ENCODE measurements at places on chromosomes 16 and 17.

DNA sequence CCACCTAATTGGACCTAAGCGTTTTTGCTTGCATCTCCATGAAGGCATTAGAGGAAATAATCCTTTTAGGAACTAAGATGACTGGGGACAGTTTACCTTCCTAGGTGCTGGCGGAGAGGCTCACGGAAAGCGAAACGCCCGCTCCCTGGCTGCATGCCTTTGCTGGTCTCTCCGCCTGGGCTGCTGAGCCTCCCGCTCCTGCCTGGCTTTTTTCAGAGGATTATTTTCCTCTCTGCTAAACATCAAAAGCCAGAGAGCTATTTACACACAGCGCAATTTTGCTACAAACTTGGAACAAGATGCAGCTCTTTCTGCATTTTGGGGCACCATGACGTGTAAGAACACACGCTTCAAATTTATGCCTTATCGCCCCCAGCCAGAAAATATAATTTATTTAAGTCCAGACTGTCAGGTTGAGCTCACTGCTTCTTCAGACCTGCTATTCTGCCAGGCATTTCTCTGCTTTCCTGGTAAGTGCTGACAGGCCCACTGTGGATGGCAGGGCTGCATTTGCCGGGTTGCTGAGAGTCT, 124.4 kb downstream of the SPACA3 start:
- no peak for DNase-seq

- DNase-seq, result no peak
Observed at GRCh38 chr17:67290711-67291291, 45.8 kb upstream of the HELZ start.

DNA sequence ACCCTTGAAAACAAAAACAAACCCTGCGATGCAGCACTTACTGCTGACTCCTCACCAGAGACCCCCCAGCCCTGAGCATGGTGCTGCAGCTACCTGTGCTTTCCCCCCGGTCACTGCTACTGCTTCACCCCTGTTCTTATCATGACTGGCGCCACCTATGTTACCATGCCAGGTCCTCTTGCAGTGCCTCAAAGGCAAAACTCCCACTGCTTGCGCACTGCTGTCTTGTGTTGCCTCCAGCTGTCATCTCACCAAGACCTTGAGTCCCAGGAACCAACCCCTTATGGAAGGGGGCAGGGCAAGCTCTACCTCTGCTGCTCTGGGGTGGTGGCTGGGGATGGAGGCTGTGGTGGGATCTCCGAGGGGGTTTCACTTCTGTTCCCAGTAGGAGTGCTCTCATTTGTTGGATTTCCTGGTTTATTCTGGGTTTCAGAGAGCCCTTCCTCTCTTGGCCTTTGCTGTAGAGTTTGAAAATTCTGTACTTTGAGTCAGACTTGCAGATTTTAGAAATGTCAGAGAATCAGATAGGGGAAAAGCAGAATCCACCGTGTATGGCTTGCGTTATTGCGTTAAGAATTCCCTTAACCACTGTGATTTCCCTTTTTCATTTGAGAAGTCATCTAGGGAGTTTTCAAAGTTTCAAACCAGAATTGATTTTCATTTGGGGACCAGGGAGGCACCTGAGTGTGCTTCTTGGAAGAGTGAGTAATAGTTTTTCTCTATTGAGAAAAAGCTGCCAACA, 96.6 kb downstream of the SPECC1 start:
- DNase-seq, result no peak

GRCh38 chr17:7191571-7192270, 12.6 kb upstream of the ASGR1 start:
- DNase-seq, result no peak

DNA sequence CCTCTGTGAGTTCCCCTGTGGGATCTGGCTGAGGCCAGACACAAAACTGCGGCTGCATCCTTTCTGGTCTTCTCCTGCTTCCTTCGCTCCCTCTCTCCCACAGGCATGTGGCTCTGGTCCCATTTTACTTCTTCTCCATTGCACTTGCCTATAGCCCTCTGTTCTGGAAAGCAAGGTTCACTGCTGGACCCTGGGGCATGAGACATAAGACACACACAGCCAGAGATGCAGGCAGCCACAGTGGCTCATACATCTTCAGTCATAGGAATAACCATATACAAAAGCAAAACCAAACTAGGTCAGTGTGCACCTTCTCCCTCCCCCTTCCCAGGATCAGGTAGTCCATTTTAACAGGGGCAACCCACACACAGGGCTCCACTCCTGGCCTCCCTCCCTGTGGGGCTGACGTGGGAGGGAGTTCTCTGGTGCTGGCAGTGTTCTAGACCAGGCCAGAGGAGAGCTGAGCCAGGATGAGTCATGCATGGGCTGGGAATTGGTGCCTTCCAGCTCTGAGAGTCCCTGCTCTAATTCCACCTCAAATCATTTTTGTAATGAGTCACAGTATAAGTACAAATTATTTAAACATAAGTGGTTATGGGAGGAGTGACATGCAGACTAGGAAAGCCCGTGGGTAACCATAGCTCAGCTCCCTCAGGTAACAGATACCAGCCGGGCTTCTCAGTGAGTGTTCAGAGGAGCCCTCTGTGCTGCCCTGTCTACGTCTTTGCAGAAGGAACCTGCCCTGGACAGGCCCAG, 58.0 kb downstream of the ASIC2 start:
- DNase-seq, result no peak

- peak; percentile 44 for DNase-seq
Observed at GRCh38 chr17:79627766-79628690, 17.2 kb upstream of the RBFOX3 start.

DNA sequence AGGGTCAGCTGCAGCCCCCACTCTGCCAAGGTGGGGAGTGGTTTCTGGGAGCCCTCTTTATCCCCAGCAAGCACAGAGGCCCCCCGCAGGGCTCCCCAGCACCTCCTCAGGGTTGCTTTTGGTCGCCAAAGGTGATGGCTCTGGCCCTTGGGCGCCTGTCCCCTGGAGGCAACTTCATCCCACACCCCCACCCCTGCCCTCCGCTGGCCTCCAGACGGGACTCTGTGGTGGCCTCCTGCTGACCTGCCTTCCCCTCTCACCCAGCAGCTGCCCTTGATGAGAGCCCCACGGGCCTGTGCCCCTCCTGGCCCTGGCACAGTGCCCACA, 7.8 kb upstream of the RHOT2 start:
- no peak for DNase-seq

GRCh38 chr16:68009157-68009735, 6.5 kb downstream of the DPEP2NB start:
- DNase-seq, result no peak

DNA sequence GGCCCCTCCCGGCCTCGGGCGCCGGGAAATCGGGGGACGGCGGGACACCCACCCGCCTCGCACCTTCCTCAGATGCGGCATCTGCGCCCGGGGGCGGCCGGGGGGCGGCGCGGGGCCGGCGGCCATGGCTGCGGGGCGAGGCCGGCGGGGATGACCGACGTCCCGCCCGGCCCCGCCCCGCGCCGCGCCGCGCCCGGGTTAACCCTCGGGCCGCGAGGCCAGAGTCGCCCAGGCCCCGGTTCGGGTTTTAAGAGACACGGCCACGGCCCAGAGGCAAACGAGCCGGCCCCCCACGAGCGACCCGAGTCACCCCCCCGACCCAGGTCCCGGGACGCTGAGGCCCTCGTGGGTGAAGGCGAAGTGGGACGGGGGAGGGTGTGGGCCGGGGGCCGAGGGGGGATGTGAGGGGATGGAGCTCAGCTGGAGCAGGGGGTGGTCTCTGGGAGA, at the start of gene RGS11:
RGS11 (minus strand) TSS at position 159 of the 447 bp plus-strand sequence; CDS start at position 126, 33 bp downstream.
- DNase-seq, result no peak

- DNase-seq, result no peak
Observed at GRCh38 chr17:34757106-34757505, 177.7 kb downstream of the TMEM132E start.

GRCh38 chr17:56824503-56824902, 9.2 kb downstream of the C17orf67 start:
- DNase-seq, result no peak

GRCh38 chr17:32880671-32881453, 3.9 kb upstream of the MYO1D start:
- no peak for DNase-seq

GRCh38 chr16:24149102-24149501, 107.0 kb upstream of the CACNG3 start:
- no peak for DNase-seq

- DNase-seq, result no peak
Observed at GRCh38 chr17:15341385-15341849, at the start of gene TEKT3. TEKT3 (minus strand) TSS chr17:15341597; CDS start chr17:15331585, 10,012 bp downstream.

DNA sequence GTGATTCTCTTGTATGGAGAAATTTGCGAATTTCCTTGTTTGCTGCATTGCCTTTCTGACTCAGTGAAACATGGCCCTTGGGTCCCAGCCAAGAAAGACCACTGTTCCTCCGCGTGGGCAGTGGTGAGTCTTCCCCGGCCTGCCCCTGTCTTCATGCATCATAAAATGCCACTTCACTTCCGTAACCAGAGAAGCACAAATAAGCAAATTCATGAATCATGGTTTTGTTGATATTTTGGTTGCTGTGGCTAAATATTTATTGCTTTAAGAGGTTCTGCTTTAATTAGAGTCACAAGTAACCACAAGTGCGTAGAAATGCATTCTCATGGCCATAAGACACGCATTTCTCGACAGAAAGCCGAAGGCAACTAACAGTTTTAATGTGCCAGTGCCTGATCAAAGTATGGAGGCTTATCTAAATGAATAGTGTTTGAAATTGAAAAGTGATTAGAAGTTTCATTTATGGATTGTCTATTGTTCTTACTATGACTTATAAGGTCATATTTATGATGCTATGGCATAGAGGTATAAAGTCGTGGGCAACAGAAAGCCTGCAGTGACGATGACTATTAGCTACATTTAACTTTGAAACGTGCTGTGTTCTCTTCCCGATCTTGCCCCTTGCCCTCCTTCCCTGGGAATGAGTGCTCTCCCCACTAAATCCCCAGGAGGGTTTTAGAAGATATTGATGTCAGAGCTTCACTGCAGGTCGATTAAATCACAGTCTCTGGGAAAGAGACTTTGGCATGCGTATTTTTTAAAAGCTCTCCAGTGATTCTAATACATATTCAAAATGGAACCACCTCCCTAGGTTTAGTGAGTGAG, 76.0 kb downstream of the WIPI1 start:
- no peak for DNase-seq

- no peak for DNase-seq
Observed at GRCh38 chr17:27526604-27527002, 70.4 kb downstream of the KSR1 start.

GRCh38 chr16:85062323-85062722, 34.7 kb downstream of the KIAA0513 start:
- DNase-seq, result no peak

DNA sequence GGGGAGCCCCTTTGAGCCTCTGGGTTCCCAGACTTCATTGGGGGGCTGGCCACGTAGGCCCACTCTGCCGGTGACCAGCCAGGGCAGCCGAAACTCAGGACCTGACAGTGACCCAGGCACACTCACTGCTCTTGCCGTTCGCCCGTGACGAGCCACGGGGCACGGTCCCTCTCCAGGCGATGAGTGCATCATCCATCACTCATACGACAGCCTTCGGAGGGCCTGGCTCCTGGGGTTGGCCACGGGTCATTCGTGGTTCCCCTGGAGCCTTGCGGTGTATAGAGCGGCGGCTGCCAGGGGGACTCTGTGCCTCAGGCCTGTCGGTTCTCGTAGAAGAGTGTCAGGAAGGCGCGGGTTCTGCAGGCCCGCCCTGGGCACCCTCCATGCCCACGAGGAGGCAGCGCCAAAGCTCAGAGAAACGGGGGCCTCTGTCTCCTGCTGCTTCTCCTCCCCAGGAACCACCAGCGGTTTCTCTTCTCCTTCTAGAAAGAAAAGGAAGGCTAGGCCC, 11.2 kb upstream of the NUDT16L1 start:
- DNase-seq, result no peak

DNA sequence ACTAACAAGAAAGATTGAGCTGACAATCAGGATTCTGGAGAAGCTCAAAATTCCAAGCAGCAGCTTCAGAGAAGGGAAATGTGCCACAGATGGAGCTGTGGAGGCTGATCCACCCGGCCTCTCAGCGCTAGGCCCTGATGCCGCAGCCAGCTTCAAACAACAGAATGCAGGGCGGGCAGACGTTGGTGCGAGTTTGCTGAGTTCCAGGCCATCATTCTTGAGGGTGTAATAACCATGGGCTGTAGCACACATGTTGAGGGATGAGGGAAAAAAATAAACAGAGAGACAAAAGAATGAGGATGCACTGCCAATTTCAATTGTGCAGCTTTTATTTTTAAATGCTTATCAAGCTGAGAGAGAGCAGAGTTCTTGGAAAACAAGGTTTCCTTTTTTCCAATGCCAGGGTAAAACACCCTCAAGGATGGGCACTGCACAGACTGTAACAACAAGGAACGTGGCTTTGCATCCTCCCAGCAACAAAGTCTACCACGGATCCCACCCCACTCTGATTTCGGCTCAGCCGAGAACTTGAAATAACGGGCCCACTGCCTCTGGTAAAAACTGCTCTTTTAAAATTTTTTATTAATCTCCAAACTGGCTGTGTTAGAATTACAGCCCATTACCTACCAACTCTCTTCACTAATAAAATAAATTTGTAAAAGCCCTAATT, 90.2 kb downstream of the SMG6 start:
- DNase-seq, result no peak

DNA sequence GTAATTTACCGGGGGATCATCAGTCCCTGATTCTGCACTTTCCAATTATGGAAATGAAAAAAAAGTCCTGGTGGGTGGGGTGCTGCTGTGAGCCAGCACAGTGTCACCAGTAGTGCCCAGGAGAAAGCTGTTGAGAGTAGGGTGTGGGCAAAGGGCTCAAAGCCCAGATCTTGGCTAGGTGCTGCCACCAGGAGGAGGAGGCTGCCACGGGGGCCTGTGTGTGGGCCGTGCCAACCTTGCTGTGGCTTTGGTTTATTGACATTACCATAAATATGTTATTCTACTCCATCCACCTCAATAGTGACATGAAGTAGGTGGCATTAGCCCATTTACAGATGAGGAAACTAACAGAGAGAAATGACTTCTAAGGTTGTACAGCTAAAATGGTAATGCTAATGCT, 6.7 kb upstream of the PRPSAP2 start:
- DNase-seq, result no peak

DNA sequence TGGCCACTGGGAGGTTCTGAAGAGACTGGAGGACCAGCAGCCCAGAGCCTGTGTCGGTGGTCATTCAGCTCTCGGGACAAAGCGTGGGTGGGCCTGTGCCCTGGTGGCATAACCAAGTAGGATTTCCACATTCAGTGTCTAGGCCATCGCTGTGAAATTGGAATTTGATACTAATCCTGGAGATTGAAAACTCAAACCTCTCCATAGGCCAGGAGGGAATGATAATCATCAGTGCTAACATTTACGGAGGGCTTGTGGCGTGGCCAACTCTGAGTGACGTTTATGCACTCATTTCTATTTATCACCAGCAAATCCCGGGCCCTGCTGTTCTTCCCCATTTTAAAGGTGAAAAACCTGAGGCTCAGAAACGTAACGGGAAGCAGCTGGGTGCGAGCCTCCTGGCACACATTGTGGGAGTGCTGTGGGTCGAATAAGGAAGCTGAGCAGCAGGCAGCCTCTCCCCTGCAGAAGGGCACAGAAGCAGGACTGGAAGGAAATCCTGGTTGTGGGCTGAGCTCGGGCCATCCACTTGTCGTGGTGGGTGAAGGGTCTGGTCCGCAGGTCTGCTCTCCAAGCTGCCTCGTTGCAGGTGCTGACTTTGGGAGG, 33.1 kb downstream of the RAI1 start:
- DNase-seq, result no peak

Data from natural killer cell treated with Interleukin-12 subunit alpha and Interleukin-12 subunit beta and Interleukin-15 and Interleukin-18, amount 100 ng/mL, for 72 hours (primary cell).